ENCODE measurements at places on chromosomes 2 and 18.

- DNase-seq: no peak
Observed at GRCh38 chr2:161782615-161783014, 158.4 kb downstream of the SLC4A10 start.

DNA sequence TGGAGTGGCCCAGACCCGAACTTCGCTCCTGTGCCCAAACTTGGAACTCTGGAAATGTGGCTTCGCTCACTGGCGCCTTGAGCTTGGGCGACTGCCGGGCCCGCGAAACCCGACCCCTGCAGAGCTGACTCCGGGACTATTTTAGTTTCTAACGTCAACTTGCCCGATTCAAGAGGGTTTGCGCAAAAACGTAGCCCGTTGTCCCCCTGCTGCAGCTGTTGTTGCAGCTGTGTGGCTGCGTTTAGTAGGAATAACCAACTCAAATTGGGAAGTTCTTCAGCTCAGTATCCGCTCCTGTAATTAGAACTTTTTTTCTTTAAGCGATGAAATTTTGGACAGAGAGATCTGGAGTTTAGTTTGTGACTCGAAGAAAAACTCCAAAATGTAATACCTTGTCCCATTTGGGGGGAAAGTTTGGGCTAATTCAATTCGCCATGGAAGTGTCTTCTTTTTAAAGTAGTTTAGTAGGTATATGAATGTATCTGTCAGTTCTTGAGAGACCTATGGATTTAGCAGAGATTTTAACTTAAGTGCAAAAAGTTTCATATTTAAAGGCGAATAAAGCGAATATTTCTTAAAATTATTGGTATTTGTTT, 559 bp downstream of the MYL12A start:
- no peak for DNase-seq

DNA sequence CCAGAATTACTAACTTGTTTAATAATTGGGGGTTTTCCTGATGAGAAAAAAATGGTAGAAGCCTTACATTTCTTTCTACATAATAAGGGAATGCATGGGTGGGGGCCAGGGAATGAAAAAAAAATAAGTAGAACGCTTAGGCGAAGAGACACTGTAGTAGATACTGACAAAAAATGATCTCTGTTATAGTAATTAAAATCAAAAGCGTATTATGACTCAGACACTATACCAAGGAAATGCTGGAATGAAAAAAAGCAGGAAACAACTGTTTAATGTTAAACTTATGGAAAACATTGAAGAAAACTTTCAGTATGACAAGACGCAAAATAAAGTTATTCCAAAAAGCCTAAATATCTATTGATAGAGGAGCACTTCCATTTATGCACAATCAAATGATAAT, 42.9 kb downstream of the PRPF40A start:
- DNase-seq: no peak

GRCh38 chr2:61795408-61795807, 58.5 kb downstream of the FAM161A start:
- no peak for DNase-seq

GRCh38 chr2:70527447-70528080, 26.1 kb downstream of the TGFA start:
- no peak for DNase-seq

DNA sequence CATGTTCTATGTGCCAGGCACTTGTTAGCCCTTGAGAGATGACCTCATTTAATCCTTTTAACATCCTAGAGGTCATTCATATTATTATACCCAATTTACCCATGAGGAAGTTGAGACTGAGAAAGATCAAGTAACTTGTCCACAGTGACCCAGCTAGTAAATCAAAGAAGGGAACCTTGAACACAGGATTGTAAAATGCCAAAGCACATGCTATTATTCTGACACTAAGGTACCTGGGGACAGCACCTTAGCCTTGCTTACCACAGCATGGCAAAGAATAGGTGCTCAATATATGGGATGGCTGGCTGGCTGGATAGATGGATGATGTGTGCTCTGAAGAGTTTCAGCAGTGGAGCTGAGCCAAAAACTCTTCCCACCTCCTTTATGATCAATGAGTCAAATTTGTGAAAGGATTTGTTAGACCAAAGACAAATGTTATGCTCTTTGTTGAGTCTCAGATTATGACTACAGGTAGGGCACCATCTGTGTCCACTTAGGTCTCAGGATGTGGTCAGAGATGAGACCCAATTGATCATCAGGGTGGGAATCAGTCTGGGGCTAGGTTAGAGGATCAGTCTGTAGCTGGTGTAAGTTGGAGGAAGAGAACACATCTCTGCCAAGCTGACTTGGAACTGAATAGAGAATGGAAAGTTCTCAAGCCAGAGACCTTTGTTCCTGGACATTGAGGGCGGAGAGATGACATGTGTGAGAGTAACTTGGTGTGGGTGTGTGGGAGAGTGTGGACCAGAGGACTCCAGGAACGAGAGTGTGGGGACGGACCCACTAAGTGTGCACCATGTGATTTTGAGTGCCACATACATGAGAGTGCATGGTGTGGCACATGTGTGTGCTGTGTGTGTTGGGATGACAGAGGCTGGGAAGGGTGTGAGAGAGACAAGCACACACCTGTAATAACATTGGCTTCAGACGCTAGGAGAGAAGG, 16.3 kb upstream of the PKDCC start:
- DNase-seq: no peak

DNA sequence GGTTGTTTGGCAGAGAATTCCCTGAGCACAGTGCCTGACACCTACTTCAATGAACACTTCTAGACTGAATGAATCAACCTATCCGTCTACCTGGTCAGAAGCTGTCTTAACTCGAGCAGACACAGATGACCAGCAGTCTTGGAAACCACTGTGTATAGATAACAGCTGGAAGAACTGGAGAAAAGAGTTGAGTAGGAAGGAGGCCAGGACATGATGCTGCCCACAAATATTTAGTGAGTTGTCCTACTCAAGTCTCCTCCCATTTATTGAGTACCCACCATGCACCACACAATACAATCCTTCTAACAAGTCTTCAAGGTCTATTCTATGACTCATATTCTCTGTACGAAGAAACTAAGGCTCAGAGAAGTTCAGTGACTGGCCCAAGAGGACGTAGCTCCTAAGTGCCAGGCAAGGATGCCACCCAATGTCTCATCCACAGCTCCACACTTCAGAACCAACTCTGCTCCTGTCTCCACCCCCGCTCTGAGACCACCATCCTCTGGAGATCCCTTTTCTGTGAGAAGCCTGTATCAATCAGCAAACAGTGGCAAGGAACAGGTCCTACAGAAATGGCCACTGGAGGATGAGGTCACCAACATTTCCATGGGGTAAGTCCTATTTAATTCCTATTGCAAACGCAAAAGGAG, 62.2 kb downstream of the GALNT14 start:
- DNase-seq: peak; percentile 8

DNA sequence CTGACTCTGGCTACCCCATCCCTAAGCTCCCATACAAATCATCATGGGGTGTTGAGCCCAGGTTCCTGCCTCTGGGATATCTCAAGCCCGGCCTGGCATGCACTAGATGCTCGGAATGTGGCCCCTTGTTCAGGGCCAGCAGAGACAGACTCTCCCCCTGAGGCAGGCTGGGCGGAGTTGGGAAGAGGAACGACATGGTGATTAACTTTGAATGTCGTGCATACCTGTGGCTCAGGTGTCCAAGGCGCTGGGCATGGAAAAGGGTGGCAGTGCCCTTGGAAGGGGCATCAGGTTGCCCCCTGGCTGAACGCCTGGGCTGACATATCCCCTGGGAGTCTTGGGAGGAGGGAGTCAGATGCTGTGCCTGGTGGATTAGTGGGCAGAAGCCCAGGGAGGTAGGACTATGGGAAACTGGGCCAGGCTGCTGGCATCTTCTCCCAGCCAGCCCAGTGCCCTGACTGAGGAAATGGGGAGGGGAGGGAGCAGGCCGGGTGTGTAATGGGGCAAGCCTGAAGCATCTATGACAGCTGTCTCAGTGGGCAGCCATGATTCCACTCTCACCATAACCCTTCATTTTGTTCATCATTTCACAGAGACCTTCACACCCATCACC, 57.8 kb upstream of the OTOF start:
- no peak for DNase-seq

DNA sequence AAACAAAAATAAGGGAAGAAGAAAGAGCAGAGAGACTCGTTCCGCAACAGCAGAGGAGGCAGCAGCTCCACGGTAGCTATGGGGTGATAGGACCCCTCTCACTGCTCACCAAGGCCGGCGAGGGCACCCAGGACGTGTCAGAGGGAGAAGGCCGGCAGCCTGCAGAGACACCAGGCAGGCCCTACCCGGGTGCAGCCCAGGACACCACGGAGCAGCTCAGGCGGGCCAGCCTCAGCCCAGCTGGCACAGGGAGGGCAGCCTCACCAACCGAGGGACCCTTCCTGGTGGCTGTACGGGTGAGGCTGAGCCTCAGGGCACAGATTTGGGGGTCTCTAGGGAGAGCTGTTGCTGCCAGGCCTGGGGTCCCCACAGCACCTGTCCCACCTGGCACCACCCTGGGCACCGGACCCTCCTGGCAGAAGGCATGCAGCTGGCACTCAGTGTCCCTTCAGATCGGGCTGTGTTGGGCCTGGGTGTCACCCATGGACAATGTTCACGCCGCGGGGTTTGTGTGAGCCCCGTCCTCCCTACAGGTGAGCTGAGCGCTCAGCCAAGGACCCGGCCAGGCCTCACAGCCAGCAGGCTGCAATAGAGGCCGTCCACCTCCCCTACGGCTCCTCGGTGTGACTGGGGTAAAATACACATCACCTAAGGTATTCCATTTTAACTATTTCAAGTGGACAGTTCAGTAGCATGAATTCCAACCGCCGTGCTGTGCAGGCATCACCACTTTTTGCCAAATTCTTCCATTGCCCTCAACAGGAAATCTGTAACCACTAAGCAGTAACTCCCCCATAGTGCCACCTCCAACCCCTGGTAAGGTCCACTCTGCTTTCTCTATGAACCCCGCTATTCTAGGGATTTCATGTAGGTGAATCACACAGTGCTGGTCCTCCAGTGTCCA, 21.6 kb downstream of the KCNG2 start:
- no peak for DNase-seq

- DNase-seq: no peak
Observed at GRCh38 chr2:21727101-21727500, 603.3 kb downstream of the TDRD15 start.

- no peak for DNase-seq
Observed at GRCh38 chr2:230983566-230983965, 12.4 kb upstream of the SPATA3 start.

GRCh38 chr2:135689679-135690078, 52.0 kb upstream of the UBXN4 start:
- no peak for DNase-seq

- DNase-seq: peak; percentile 84
Observed at GRCh38 chr2:220104871-220105351, 477.5 kb downstream of the SLC4A3 start.

DNA sequence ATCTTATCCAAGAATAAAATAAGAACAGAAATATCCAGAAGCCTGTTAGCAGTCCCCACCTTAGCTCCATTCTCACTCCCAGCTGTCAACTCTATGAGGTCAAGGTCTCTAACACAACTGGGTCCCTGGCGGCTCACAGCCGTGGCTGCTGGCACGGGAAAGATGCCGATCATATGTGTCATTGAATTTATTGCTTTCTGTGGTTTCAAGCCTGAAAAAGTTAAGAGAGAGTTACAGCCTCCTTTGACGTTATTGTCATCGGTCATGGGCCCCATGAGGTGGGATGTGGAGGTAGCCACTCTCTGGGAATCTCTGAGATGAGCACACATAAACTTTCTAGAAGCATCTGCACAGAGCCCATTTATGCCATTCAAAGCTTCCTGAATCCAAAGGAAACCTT, 28.7 kb upstream of the CABLES1 start:
- peak; percentile 96 for DNase-seq

- DNase-seq: no peak
Observed at GRCh38 chr2:203951366-203951902, 14.9 kb downstream of the ICOS start.

DNA sequence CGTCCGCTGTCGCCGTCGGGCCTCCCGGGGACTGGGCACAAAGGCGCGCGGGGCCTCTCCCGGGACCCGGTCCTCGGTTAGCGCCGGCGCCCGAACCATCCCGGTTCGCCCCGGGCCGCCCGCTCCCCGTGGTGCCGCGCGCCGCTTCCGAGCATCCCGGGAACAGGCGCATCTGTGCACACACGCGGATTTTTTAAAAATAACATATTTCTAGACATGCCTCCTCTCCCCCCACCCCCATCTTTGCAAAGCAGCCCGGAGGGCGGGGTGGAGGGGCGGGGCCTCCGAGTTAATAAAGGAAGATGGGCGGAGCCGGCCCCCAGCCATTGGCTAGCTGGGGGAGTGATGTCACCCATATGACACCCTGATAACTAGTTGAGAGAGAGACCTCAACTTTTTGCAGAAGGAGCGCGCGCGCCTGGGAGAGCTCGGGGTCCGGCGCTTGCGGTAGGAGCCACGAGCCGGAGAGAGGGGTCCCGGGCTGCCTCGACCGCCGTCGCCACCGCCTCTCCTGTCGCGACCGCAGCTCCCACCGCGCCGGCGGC, at the start of gene SOX11:
TSS of gene SOX11 (plus strand) at position 400 of the 545 bp plus-strand sequence. CDS start 338 bp downstream, outside the sequence.
- peak; percentile 74 for DNase-seq

DNA sequence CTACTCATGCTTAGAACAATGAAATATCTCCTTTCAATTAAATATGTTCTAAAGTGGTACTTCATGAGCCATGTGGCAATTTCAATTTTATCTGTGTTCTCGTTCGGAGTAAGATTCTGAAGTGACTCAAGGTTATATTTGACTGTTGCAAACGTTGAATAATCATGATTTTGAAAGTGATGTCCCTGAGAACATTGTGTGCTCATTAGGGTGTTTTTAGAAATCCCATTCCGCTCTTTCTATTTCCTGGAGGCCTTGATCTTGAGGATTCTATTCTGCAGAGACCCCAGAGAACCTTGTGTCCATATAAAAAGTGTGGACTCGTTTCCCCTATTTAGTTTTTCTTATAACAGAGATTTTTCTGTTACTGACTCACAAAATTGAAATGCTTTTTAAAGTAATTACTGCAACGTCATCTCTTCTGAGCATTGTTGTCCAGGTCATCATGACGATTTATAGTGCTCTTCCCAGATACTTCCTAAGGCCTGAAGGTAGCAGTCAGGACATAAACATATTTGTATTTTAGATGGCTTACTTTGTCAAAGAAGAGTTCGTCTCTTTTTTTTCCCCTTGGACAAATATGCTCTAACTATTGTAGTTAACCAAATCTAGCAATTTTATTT, 27.2 kb downstream of the IL1R2 start:
- no peak for DNase-seq

GRCh38 chr2:46239847-46240181, 57.4 kb upstream of the EPAS1 start:
- no peak for DNase-seq

DNA sequence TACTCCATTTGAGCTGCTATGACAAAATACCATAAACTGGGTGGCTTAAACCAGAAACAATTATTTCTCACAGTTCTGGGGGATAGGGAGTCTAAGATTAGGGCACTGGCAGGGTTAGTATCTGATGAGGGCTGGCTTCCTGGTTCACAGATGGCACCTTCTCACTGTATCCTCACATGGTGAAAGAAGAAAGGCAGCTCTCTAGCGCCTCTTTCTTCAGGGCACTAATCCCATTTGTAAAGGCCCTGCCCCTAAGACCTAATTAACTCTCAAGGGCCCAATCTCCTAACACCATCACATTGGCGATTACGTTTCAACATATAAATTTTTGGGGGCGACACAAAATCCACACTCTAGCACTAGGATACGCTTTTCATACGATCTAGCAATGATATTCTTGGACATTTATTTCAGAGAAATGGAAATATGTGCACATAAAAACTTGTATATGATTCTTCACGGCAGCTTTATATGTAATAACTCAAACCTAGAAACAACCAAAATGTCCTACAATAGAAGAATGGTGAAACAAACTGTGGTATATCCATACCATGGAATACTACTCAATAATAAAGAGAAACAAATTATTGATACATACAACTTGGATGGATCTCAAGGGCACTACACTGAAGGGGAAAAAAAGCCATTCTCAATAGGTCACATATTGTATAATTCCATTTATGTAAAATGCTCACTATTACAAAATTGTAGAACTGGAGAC, 111.0 kb downstream of the BCL2L11 start:
- DNase-seq: no peak
